ENCODE measurements at places on chromosomes 3 and 15. TPM values are rescaled to one million over a fixed set of nuclear protein-coding genes. Genes with fewer than 3 reads are reported as not detected.

SLC6A11 gene
- not detected for total RNA-seq

DUOXA1 gene
- total RNA-seq: 0.41 TPM

DNA sequence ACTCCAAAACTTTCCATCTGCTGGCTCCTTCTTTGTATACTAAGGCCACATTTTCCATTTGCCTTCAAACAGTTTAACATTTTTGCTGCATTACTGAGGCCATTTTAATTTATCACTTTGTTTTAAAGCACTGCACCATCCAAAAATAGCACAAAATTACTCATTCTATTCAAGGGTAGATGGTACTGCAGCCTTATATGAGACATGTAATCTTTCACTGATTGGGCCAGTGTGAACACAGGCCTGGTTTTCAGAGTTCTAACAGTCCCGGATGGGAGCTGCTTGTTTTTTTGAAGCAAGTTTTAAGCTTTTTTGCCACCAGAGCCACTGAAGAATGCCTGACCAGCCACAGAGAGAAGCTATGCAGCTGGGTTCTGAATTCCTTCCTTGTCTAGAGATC, 172.3 kb upstream of the TSC22D2 start:
- DNase-seq: no peak

GRCh38 chr3:171260899-171261298, 199.3 kb downstream of the TNIK start:
- no peak for DNase-seq

TIMP4 gene
- total RNA-seq: 31.1 TPM

C3orf85 gene
- total RNA-seq: not detected

- DNase-seq: no peak
Observed at GRCh38 chr3:33911525-33912322, 113.3 kb downstream of the PDCD6IP start.

PRTG gene
- 0.44 TPM for total RNA-seq

DNA sequence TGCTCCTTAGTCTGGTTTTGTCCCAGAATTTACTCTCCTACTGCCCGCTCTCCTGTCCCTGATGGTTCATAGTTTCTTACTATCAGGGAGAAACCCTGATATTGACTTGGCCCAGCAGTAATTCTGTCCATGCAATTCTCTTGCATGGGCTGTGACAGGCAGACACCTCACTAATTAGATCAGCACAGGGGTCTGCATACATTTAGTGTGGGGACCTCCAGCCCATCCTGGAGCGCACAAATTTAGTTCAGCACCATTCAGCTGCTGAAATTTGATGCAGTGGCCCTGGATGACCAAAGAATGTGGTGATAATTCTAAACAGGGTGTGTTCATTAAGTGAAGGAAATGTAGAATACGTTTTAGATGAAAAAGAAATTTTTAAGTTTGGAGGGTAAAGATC, 555.5 kb upstream of the TBL1XR1 start:
- DNase-seq: no peak

CIB2 gene
- total RNA-seq: 37.2 TPM

DYNLT2B gene
- 6.3 TPM for total RNA-seq

DNA sequence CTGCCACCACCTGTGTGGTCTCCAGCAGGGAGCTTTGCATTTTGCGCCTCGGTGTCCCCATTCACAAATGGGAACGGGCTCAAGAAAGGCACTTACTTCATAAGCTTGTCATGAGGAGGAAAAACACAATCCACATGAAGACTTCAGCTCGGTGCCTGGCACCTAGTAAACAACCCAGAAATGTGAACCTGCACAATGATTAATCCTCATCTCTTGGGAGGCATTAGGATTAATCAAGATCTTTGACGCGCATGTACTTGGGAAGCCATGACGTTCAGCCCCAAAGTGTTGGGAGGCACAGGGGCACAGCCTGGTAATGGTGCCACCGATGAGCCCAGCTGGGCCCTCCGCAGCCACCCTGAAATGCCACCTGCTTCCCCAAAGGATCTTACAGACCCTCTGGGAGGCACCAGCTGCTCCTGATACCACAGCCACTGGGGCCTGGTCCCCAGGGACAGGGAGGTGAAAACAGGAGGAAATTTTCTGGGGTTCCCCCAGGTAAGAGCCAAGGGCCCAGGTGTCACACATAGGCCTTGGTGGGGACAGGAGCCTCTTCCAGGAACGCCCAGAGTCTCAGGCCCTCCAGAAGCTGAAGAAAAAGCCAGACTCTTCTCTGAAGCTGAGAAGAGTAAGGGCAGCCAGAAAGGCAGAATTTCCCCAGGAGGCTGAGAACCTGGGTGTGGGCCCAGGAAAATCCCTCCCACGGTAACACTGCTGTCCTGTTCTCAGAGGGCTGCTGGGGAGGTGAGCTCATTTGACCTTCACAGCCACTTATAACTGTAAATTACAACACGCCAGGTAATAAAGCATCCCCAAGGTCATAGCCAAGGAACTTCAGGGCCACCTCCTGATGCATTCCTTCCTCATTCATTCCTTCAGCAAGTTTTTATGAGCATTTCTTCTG, 507.5 kb downstream of the SHQ1 start:
- DNase-seq: no peak

GRCh38 chr3:131221731-131222130, 159.8 kb upstream of the NUDT16 start:
- DNase-seq: no peak

GRCh38 chr15:51366920-51367319, 25.5 kb downstream of the GLDN start:
- DNase-seq: no peak

Data from right atrium auricular region (tissue), 2 donors.